ENCODE measurements at places on chromosomes 1 and 21. TPM values are rescaled to one million over a fixed set of nuclear protein-coding genes. Genes with fewer than 3 reads are reported as not detected.

Gene AIRE
- total RNA-seq, result 11.9 TPM

Gene KLF17
- total RNA-seq, result not detected

Gene SERBP1
- total RNA-seq, result 246 TPM

Gene HNRNPCL2
- total RNA-seq, result not detected

Gene POLR3C
- total RNA-seq, result 26.7 TPM

Gene DYNLT5
- 0.80 TPM for total RNA-seq

Gene UROD
- total RNA-seq, result 98.7 TPM

Gene KRTAP11-1
- total RNA-seq, result 0.09 TPM

Gene GBP3
- total RNA-seq, result 13.2 TPM

Gene HSD11B1
- 0.14 TPM for total RNA-seq

Gene RPE65
- 0.24 TPM for total RNA-seq

Gene TRIM17
- 0.09 TPM for total RNA-seq

GRCh38 chr21:45264146-45264911 is 23.4 kb downstream of the POFUT2 start:
- DNase-seq, result no peak

DNA sequence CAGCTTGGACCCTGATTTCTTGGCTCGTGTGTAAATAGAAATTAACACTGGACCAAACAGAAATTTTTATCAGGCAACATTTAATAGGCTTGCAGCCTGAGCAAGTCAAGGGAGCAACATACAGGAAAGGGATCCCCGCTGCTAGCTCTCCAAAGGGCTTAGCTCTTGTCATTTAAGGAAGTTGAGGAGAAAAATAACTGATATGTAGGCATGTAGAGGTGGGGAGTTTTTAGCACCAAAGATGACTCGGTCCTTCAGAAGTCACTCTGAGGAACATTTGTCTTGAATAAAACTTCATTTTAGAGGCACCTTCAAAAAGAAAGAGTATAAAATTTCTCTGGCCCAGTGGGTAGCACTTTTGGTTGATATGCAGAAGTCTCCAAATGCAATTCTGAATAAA is 27.1 kb downstream of the GBP2 start:
- no peak for DNase-seq

GRCh38 chr1:33301273-33301984 is 19.5 kb downstream of the A3GALT2 start:
- no peak for DNase-seq

DNA sequence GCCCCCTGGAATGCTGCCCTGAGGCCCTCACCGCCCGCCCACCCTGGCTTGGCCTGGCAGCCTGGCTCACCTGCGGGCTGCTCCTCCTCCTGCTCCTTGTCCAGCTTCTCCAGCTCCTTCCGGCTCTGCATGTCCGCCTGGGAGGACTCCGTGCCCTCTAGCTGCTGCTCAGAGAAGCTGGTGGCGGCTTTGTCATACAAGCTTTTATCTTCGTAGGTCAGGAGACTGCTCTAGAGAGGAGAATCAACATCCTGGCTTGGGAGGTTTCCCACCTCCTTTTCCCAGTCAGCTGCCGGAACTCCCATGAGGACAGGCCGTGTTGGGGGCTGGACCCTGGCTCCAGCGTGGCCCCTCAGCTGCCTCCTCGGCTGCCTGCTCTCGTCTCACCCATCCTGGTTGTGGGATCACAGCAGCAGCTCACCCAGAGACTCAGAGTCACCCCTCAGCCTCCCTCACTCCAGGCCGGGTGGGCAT is 36.6 kb upstream of the TMEM52 start:
- no peak for DNase-seq

DNA sequence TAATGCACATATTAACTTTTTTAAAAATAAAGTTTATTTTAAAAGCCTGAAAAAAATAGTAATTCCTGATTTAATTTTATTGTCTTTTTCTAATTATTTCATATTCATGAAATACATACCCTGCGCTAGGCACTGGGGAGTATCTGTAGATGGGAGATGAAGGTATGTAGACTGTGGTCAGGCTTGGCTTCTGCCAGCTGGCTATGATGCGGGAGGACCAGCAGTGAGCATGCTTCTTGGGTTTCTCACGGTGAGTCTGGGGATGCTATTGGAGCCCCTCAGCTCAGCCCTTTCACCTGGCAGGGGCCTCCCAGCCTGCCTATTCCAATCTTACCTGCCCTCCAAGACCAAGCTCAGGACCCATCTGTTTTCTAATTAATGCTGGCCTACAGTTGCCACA is 138.4 kb downstream of the NOS1AP start:
- no peak for DNase-seq

DNA sequence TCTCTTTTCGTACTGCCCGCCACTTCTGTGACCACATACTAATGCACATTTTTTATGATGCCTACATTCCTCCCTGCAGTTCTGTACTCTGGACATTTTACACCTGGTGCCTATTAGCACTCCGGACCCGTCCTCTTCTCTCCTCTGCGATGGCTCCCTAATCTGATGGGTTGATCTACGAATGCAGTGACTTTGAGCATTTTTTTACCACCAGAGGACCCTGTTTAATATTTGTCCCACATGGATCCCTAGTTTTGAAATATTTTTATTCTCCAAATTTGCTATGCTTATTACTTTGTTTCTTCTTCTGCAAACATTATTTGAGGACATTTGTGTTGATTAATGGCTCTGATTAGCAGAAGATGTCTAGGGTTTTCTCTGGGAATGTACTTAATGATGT is 5.2 kb downstream of the PPFIA4 start:
- DNase-seq, result no peak

GRCh38 chr1:154166207-154166606 is 11.3 kb upstream of the NUP210L start:
- DNase-seq, result no peak

DNA sequence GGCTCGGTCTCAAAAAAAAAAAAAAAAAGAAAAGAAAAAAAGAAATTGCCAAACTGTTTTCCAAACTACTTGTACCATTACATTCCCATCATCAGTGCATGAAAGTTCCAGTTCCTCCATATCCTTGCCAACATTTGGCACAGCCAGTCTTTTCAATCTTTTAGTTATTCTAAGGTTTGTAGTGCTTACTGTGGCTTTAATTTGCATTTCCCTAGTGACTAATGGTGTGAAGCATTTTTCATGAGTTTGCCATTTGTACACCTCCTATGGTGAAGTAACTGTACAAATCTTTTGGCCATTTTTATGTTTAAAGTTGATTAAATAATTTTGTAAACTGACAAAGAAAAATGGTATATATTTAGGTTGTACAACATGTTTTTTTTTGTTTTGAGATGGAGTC is 70.7 kb downstream of the DEGS1 start:
- DNase-seq, result no peak

DNA sequence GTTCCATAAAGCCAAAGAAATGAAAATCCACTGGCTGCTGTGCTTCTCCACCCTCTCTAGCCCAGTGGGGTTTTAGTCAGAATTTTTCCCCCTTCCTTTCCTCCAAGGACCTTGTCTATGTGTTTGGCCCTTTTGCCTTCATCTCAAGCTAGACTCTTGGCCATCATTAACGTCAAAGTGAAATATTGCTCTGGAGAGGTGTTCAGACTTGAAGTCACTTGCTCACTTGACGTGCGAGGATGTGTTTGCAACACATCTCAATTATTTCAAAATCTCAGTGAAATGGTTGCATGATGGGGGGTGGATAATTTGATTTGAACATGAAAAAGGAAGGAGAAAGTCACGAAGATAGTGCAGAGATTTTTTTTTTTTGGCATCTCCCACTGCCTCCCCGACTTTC is 13.6 kb downstream of the EVA1C start:
- no peak for DNase-seq

DNA sequence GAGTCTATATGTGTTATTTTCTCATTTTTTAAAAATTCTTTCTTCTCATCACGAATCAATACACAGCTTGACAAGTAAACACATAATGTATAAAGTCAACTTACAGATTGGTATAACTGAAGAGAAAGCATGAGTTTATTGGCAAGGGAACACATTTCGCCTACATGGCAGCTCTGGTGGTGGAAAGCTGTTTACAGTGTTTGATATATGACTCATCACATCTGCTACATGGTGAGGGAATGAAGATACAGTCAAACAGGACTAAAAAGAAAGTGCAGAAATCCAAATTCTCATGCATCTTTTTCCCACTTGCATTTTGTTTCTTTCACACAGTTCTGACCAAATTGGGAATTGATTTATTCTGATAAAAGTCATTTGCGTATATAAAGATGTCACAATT is 122.2 kb upstream of the ADGRL4 start:
- no peak for DNase-seq

DNA sequence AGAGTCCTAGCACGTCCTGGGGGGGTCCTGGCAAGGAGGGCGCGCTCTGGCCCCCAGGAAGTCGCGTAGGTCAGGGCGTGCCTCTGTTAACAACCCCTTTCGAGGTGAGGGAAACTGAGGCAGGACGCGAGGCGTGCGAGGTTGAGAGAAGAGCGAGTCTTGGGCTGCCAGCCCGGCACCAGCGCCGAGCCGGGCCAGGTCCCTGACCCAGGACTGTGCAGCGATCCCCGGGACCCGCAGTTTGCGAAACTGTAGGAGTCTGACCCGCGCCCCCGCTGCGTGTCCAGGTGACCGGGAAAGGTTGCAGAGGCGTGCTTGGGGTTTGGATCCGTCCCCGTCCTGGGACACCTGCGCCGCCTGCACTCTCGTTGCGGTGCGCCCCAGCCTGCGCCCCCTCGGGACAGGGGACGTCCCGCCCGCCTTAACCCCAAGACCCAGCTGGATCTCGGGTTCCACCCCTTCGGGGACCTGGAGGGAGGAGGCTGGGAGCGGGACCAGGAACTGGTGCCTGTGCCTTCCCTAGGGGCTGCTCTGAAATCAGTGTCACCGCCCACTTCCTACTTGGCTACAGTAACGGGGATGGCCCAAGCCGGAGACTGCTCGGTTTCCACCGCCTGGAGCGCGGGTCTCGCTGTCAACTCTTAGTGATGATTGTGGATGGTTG is 493 bp downstream of the DISC1 start:
- no peak for DNase-seq

DNA sequence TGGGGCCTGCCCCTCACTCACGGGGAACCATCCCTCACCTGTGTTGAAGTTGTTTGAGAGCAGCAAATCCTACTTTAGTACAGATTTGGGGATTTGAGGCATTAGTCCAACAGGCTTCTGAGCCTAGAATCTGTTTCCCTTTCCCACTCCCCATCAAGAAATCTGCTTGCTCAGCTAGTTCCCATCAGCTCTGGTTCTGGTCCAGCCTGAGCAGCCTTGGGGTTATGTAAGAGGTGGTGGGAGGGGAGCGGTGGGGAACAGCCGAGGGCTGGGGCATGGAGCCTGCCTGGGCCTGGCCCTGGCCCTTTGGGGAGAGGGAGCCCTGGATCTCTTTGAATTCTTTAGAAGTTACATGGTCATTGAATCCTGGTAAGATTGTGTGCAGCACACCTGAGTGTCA is 4.1 kb downstream of the GSTM5 start:
- no peak for DNase-seq

- DNase-seq, result no peak
Observed at GRCh38 chr1:200372095-200372884, 37.5 kb downstream of the ZNF281 start.

DNA sequence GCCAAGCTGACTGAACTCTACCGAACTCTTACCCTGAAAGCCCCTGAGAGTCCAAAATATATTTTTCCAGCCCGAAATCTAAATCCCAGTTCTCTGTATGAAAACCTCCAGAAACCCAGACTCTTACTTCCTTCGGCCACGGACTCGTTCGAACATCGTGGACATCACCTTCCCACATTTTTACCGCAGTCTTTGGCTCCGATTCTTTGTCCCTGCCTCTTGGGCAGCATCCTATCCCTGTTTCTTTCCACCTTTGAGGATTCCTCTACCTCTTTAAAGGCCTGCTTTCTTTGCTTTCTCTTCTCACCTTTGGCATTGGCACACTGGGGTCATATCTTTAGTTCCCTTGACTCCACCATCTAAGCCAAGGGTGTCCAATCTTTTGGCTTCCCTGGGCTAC is 932 bp upstream of the USP24 start:
- DNase-seq, result no peak

DNA sequence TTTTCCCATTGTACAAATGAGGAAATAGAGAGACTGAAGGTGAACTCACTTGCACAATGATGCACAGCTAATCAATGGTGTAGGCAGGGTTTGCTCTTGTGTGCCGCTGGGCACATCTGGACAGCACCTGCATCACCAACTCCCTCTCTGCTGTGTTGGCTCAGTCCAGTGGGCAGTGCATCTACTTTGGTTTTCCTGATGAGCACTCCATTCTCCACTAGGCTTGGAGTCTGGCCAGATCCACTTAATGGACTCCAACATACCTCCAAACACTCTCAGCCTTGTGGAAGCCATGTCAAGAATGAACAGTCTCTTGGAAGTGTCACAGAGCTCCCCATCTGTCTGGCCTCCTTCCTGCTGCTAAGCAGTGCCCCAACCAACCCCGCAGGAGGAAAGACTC is 152.2 kb downstream of the HIVEP3 start:
- no peak for DNase-seq
